ENCODE measurements at places on chromosomes 13 and 19.
A peak's percentile ranks its signal among the peaks of the same experiment; 100 is the strongest.

- no peak for DNase-seq
Observed at GRCh38 chr19:1745589-1746031, 7.7 kb upstream of the ONECUT3 start.

GRCh38 chr13:94435604-94436226 lies 43.8 kb downstream of the DCT start:
- peak; percentile 82 for DNase-seq

DNA sequence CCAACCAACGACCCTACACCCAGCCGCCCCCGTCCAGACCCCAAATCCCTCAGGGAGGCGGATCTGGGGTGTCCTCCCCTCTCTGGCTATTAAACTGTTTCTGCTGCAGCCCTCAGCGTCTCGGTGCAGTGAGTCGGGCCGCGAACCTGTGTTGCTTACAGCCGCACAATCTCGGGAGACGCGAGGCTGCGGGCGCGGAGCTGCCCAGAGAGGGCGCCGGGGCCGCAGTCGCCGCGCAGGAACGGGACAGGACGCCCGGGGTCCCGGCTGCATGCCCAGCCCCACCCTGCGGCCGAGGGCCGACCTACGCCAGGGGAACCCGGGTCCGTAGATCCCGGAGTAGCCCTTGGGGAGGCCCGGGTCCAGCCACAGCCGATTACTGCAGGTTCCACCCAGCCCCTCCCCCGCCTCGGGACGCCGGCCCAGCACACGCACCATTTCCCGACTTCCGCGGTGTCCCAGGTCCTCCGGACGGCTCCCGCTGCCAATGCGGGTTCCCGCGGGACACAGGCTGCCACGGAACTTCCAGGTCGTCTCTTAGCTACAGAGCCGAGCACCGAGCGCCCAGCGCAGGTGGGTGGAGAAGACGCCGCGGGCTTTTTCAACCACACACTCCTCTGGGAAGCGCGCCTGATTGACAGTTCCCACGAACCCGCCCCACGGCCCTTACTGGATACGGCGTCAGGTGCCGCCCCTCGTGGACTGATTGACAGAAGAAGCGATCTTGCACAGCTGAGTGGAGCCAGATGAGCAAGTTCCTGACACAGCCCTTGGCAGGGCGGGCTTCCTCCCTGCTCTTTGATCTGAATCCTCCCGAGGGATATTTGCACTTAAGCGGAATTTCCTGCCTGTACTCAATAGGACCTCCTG lies at the start of gene ZNF799:
ZNF799 (minus strand) TSS at position 639 of the 870 bp plus-strand sequence; CDS start at position 438, 201 bp downstream.
- peak; percentile 98 for DNase-seq

DNA sequence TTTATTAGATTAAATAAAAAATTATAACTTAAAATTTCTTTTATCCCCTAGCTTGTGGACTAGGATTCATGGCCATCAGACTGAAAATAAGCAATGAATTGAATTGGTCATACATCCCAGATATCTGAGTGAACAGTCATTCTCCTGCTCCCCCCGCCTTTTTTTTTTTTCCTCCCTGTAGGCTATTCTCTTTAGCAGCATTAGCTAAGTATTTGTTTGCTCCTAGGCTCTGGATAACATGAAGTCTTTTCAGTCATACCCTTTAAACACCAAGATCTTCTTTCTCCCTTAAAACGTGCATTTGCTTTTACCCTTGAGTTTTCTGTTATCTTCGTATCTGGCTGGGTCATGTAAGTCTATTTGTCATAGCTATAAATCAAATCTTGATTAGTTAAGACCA lies 866.7 kb upstream of the SPRY2 start:
- no peak for DNase-seq

DNA sequence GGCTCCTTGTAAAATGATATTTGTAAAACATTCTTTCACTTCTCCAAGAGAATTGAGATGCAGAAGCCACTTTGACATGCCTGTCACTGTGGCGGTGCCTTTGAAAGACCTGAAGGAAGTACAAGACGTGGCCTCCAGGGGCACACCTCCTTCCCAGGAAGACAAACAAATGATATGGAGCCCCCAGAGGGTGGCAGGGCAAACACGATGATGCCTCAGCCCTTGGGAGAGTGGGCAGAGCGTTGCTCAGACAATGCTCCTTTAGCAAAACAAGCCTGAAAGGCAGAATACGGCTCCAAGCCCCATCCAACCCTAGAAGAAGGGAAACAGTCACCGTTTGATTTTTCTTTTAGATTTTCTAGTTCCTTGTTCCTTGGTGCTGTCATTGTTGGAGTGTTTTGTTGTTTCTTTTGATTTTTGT lies 9.2 kb upstream of the ATP12A start:
- peak; percentile 77 for DNase-seq

DNA sequence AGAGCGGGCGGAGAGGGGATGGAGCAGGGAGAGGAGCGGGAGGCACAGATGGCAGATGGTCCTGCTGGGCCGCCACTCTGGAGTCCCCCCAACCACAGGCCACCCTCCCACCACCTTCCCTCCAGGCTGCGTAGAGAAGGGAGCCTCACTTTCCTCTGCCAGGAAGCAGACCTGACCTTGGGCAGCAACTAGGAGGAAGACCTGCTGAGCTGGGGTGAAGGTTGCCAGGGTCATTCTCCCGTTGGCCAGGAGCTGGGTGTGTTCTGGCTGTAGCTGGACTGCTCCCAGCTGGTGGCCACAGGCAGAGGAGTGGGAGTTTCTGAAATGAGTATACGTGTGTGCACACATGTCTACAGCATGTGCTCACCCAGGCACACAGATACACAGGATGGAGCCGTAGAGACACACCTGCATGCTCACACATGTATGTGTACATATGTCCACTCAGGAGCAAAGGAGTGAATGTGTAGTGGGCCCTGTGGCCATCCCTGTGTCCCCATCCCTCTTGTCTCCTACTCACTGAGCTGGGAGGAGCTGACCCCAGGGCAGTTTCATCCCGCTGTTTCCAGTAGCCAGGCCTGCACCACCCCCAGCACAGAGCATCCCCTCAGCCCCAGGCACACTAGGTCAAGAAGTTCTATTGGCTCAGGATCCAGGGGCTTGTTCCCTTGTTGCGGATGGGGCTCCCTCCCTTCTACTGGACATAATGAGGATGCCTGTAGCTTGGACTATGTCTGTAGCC lies 53.0 kb downstream of the CHST8 start:
- DNase-seq, result peak; percentile 59

- DNase-seq, result no peak
Observed at GRCh38 chr19:51047031-51047335, 12.2 kb upstream of the KLK12 start.

DNA sequence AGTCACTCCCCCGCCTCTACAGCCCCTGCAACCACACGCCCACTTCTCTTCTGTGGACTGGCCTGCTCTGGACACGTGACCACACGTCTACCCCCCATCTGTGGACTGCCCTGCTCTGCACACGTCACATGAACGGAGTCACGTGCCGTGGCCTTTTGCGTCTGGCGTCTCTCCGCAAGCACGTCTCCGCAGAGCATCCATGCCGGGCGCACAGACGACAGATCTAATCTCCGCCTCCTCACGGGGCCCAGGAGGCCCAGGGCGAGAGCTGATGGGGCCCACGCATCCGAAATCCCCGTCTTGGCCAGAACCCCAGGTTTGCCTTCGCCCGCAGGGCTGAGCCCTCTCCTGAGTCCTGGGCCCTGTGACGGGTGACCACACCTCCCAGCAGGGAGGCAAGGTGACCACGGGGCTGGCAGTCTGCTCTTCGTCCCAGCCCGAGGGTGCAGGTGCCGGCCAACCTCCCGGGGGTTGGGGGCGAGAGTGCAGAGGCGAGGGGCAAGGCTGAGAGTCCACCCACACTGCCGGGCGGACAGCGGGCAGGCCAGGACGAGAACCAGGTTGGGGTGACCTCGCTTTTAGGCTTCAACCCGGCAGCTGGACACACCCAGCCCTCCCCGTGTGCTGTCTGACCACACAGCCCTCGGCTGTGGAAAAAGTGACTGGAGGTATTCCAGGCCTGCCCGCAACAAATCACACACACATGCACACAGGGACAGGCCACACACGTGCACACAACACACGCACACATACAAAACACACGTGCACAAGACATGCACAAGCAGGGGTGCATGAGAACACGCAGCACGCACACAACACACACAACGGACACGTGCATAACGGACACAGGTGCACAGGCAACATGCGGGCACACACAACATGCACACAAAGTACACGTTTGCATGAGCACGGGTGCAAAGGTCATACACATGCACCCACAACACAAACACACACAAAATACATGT lies 3.9 kb downstream of the SBNO2 start:
- DNase-seq, result no peak

- DNase-seq, result no peak
Observed at GRCh38 chr19:39676004-39676403, 20.3 kb downstream of the LGALS16 start.

DNA sequence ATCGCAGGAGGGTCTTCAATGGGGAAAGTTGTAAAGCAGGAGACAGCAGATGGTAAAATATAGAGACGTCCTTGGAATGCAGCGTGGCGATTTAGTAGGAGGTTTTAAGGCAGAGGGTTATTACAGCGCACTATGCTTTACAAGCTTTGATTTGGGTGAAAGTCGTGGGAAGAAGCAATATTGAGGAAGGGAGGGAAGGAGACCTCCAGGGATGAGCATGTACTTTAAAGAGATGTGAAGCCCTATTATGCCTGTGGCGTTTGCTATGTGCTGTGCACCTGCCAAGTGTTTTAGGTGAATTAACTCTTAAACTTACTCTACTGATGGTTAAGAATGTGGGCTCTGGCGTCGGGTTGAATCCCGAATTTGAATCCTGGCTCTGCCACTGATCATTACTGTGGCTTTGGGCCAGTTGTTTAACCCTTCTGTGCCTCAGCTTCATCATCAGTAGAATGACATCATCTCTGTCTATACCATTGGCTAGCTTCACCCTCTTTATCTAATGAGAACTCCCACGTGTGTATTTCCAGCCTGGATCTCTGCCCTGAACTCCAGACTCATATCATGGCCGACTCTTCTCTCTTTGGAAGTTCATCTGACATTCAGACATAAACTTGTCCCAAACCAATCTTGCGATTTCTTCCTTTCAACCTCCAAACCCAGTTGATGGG lies 583 bp downstream of the CCDC61 start:
- no peak for DNase-seq

DNA sequence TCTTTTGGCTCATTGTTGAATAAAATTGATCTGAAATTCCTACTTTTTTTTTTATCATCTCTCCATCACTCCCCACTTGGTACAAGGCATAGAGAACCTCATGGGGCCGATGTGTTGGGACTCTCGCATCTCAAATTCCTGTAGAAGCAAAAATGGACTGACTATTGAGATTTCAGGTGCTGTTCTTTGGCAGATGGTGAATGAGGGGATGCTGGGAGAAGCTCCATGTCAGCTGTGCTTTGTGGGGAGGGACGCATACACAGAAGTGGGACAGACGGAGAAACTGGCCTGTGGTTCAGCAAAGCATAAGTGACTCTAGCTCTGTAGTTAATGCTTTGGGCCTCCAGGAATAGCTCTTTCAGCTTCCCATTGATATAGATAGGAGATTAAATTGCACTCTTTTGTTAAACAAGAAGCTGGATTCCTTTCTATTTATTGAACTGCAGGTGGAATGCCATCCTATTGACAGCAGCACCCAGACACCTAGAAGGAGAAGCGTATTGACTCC lies 194.5 kb upstream of the RNF113B start:
- no peak for DNase-seq

GRCh38 chr13:96141032-96141431 lies 51.1 kb downstream of the HS6ST3 start:
- DNase-seq, result peak; percentile 50

DNA sequence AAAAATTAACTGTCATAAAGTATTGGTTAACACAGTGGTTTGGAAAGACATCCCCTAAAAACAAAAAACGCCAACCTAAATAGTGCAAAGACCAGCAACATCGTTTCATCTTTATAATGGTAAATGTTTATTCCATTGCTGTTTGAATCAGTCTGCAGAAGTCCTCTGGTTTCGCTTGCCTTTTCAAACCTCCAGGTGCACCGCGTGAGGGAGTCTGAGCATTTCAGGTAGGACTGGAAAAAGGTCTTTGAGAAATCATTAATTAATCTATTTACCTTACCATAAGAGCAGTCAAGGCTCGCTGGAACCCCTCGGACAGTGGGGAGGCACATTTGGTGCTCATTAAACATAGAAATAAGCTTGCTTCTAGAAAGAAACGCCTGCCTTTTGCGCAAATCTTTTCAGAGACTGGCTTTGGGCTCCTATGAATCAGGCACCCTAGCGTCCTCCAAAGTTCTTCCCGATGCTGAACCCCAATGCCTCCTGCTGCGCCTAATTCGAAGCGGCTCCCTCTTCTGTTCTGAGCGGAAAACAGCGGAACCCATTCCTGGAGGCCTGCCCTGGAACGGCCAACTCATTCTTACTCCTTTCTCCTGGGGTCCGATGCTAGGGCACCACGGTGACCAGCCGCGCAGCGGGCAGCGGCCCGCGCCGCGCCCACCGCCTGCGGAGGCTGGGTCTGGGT lies 951 bp upstream of the MTUS2 start:
- peak; percentile 19 for DNase-seq

GRCh38 chr13:106503272-106503671 lies 32.2 kb downstream of the EFNB2 start:
- no peak for DNase-seq

DNA sequence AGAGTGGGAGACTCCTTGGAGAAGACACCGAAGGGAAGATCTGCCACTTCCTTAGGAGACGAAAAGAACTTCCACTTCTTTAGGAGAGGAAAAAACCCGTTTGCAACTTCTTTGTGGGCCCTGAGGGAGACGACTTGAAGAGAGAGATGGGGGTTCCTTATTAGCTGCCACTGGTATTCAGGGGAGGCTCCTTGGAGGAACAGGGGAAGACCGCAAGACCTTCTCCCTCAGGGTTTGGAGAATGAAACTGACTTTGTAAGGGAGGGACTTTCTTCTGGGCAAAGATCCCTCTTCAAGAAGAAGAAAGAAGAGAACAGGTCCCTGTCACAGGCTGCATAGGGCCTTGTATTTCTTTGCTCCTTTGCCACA lies 416 bp downstream of the BCKDHA start:
- DNase-seq, result no peak

DNA sequence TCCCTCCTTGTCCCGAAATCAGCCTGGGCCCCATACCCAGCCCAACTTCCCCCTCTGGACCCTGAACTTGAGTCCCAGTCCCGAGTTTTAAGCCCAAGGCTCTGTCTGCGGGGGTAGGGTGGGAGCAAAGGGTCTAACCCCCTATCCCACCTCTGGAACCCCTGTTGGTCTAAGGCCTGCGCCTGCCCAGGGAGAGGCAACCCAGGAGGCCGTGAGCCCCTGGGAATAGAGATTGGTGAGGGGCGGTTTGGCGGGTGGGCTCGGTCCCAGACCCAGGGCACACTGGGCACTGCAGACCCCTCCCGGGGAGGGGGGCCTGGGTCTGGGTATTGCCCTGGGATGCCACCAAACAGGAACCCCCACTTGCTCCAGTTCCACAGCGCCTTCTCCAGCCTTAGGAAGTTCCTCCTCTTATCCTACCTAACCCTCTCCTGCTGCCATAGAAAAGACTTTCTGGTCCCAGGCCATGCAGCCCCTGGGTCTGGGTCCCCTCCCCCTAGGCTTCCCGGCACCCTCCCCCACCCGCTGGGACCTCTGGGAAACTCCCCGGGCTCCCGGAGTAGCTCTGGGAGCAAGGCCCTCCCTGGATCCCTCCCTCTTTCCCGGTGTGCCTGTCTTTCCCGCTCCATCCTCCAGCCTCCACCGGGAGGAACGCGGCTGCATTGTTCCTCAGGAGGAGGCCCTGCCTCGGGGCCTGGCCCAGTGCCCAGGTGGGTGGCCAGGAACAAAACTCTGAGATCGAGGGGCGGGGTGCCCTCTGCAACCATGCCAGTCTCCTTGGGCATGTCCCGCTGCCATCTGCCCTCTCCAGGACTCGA lies 33.6 kb upstream of the NANOS3 start:
- no peak for DNase-seq
